RPMI8226 (cell line): ENCODE measurements at places on chromosomes 12 and 14.

DNA sequence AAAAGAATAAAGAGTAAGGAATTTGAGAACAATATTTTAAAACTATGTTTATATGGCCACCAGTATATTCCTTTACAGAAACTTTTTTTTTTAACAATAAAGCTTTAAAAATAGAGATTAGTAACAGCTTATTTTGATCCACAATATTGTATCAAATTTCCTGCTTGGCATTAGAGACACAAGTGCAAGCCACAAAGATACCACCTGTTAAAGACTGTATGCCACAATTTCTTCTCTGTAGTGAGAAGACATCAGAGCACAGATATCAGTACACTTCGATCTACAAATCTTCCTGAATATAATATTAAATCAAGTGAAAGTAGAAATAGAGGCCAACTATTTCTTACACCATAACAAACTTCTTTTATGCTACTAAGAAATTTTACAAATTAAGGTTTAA, 68.0 kb downstream of the GALNT4 start:
- DNase-seq, result no peak

DNA sequence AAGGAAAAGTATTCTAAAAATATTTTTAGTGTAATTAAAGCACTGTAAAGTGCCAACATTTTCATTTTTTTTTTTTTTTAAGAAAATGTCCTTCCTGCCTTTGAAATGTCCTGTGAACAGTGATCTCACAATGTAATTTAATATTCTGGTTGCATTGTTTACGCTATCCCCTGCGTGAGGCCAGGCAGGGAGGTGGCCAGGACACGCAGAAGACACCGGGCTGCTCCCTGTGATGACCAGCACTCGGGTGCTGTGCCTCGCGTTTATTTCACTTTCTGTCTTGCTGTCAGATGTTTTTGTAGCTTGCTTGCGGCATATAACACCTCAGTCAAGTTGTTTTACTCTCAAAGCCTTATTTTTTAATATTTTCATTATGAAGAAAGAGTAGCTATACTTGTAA, 18.5 kb downstream of the PIWIL1 start:
- DNase-seq, result no peak

DNA sequence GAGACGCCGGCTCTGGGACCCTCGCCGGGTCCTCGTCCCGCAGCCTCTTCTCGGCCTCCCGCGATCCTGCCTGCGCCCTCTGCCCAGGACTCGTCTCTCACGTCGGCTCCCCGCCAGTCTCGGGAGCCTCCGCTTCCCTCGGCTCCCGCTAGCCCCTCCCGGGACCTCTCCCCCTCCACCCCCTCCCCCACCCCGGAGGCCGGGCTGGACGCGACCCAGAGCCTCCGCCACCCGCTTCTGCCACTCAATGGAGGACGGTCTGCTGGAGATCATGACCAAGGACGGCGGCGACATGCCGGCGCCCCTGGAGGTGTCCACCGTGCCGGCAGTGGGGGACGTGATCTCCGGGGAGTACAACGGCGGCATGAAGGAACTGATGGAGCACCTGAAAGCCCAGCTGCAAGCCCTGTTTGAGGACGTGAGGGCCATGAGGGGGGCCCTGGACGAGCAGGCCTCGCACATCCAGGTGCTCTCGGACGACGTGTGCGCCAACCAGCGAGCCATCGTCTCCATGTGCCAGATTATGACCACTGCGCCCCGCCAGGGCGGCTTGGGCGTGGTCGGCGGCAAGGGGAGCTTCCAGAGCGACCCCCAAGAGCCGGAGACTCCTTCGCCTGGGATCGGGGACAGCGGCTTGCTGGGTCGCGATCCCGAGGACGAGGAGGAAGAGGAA, 568 bp downstream of the CCDC184 start:
- no peak for DNase-seq

DNA sequence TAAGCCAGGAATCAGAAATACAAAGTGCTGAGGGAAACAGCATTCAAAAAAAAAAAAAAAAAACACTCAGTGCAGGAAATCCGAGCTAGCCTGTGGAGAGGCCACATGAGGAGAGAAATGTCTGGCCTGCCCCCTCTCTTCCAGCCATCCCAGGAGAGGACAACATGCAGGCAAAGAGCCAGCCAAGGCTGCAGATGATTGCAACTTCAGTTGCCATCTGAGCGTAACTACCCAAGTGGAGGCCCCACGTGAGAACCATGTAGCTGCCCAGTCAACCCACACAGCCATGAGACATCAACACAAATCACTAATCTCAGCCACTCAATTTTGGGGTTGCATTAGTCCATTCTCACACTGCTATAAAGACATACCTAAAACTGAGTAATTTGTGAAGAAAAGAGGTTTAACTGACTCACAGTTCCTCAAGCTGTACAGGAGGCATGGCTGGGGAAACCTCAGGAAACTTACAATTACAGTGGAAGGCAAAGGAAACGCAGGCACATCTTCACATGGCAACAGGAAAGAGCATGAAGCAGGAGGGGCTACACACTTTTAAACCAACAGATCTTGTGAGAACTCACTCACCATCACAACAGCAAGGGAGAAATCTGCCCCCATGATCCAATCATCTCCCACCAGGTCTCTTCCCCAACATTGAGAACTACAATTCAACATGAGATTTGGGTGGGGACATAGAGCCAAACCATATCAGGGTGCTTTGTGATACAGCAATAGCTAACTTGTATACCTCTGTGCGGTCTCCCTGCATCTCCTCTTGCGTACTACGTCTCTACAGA, 161.1 kb downstream of the PIWIL1 start:
- no peak for DNase-seq

DNA sequence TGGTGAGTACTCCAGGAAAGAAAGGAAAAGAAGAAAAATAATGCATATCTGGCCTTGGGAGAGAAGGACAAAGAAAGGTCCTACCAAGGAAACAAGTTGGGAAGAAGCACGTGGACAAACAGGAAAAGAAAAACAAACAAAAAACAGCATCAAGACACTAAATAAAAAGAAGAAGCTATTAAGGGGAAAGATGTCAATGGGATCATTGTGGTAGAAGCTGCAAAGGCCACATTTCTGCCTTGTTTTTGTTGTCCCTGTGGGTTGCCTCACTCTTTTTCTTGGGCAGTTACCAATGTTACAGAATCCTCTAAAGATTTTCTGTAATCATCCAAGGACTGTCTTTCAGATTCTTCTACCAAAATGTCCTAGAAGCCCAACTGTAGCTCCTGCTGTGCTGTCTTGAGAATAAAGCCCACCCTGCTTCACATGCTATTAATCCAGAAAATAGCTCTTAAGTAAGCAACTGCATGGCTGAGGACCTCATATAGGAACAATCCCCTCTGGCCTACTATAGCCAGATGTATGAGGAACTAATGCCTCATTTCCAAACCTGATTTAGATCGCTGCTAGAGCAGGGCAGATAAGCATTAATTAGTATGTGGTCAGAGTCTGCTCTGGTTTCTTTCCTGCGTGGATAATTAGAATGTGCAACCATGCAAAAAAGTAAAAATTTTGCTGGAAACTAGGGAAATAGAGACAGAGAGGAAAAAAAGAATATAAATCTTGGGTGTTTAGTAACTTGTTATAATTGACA, 10.2 kb upstream of the CPNE8 start:
- DNase-seq, result no peak

DNA sequence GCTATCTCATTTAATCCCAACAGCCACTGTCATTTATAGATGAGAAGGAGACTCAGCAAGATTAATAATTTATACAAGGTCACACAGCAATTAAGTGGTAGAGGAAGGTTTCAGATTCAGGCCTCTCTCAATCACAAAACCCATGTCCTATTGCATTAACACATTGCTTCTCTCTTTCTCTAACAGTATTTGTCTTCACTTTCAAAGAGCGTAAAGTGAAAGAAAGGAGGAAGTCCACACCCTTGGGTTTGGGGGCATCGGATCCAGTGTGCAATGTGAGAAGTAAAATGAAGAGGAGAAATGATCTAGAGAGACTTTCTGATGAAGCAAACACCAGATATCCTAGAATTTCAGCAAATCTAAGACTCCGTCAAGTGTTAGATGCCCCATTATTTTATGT, 7.0 kb upstream of the VRK1 start:
- no peak for DNase-seq

- DNase-seq, result peak; percentile 24
These were observed 122.9 kb upstream of the RAP1B start for GRCh38 chr12:68487721-68488309.

- no peak for DNase-seq
These were observed 20.9 kb downstream of the FRS2 start for GRCh38 chr12:69490920-69491643.

DNA sequence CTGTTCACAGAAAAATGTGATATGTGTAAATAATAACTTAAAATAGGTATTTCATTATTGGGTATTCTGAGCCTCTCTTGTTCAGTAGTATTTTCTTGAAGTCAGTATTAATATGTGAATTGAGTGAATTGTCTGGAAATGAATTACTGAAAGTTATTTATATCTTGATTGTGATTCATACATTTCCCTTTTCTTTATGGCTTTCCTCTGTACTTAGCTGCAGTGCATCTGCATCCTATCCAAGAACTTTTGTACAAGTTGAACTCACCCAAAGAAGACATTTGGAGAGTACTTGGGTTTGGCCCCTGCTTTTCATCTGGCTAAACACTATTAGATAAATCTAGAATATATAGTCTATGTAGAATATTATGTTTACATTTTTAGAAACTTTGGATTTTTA, 326.0 kb downstream of the RAD51B start:
- DNase-seq, result no peak

DNA sequence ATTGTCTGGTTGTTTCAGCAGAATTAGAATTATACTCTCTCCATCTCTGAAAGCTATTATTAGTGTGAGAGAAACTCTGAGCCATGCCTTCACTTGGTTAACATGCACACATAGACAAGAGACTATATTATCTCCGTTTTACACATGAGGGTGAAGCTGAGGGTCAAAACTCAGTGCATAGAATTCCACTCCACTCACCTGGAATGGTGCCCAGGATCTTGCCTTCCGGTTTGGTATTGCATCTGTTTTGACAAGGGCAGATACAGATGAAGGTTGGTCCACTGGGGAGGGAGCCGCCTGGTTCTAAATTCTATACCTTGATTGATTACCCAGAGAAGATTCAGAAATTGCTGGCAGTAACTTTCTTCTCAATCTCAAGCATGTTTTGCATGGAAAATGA, 149.5 kb upstream of the PELI2 start:
- peak; percentile 4 for DNase-seq

DNA sequence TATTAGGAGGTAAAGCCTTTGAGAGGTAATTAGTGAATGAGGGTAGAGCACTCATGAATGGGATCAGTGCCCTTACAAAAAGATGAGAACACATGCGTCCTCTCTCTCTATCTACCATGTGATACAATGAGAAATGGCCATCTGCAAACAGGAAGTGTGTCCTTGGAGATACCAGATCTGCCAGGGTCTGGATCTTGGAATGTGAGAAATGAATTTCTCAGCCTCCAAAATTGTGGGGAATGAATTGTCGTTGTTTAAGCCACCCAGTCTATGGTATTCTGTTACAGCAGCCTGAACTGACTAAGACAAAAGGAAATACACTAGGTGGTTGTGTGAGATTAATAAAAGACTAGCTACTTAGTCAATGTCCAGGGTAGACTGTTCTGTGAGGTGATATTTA, 366.6 kb downstream of the NELL2 start:
- DNase-seq, result no peak

GRCh38 chr14:93316716-93317115, 16.1 kb downstream of the BTBD7 start:
- no peak for DNase-seq

DNA sequence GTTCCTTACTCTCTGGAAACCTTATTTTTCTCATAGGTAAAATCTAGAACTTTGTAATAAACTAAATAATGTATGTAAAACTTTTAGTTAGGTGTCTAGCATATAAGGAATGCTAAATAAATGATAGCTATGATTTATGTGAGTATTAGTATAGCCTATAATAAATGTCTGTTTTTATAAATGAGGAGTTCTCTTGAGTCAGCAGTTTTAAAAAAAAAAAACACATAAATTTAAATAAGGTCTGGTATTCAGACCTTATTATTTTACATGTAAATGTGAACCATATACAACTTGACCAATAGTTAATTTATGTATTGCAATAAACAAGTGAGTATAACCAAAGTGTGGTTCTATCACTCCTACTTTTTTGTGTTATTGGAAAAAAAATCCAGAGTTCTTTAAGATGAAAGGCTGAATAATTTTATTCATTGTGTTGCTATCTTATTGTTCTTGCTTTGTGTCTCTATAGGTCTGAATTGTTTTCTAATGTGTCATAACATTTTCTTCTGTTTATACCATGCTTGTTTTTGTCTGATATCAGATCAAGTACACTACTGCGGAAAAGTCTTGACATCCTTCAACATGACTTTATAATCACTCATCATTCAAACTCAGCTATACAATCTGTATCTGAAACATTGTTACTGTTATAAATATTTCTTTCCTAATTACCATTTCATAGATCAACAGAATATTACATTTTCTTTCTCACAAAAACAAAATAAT, 115.7 kb downstream of the RASSF9 start:
- no peak for DNase-seq

DNA sequence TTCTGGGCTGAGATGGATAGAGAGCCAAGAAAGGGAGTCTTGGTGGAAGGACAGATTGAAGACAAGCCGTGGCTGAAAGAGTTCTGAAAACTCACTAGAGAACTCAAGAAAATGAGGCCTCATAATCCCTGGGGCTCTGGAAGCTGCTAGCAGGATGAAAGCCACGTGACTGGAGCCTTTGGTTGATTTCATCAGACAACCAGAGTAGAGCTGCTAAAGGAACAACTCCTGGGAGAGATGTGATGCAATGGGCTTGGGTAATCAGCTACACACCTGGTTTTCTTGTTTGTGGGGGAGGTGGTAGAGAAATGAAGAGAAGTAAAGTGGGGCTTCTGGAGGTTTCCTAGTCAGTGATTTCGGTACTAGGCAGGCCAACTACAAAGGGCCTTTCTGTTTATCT, 13.4 kb downstream of the CSRNP2 start:
- no peak for DNase-seq

GRCh38 chr12:42957561-42958290, 368.2 kb upstream of the PRICKLE1 start:
- no peak for DNase-seq

GRCh38 chr12:8840938-8841633, 18.7 kb downstream of the A2ML1 start:
- no peak for DNase-seq

DNA sequence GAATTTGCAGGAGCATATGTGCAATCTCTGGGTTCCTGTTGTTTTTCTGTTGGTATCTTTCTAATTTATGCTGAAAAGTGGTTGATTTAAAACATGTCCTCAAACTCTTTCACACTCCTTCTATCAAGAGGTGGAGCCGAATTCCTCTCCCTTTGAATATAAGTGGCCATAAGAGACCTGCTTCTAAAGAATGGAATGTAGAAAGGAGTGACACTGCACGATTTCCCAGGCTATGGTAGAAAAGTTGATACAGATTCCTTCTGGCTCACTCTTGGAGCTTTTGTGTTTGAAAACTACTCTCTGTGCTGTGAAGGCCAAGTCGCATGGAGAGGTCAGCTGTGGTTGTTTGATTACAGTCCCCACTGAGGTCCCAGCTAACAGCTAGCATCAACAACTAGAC, 613.2 kb downstream of the ETNK1 start:
- DNase-seq, result no peak
